ENCODE measurements at places on chromosomes 7 and 10.

- DNase-seq: peak; percentile 92
These were observed 13.1 kb downstream of the DDC start for GRCh38 chr7:50552139-50552538.

DNA sequence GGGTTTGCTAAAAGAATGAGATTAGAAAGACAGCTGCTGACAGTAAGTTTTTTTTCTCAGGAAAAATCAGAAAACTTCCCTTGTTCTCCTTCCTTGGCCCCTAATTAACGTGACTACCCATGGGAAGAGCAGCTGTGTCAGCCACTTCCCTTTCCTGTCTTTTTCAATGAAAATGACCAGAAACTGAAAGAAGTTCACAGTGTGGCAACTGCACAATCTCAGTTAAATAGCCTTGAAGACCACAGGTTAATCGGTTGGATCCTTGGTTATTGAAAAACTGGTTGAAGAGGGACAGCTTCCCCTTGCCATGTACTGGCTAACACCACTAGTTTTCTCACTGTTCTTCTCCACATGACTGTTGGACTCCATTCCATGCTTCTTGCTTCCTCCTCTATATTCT lies 148.8 kb upstream of the AGR3 start:
- DNase-seq: no peak

DNA sequence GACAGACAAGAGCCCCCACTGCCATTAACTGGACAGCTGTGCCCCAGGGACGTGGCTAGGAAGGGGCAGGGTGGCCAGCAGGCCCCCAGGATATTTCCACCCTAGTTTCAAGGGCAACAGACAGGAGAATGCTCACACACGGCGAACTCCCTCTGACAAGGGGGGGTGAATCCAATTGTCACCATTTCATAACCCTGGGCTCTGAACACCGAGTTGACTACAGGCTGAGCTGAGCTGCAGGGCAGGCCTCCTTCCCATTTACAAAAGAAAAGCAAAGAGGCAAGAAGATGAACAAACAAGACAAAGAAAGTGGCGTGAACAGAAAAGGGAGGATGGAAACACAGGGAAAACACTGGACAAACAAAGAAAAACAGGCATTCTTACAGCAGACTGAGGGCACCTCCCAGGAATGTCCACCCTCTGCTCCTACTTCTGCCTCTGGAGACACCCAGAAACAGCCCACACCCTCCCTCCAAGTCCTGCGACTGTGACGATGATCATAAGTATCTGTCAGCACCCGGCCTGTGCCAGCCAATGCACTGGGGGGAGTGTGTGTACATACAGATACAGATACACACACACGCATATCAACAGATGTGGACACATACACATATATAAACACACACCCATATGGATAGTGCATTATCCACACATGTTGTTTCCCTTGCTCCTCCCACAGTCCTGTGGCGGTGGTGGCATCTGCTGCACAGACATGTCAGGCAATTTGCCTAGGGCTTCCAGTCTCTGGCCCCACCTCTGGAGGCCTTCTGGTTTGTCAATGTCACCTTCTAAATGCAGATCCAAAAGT lies 66.2 kb downstream of the FAM53B start:
- no peak for DNase-seq

- no peak for DNase-seq
These were observed 132.1 kb upstream of the CDK6 start for GRCh38 chr7:92968502-92968901.

- DNase-seq: no peak
These were observed 564.1 kb upstream of the KCND2 start for GRCh38 chr7:119708891-119709290.

DNA sequence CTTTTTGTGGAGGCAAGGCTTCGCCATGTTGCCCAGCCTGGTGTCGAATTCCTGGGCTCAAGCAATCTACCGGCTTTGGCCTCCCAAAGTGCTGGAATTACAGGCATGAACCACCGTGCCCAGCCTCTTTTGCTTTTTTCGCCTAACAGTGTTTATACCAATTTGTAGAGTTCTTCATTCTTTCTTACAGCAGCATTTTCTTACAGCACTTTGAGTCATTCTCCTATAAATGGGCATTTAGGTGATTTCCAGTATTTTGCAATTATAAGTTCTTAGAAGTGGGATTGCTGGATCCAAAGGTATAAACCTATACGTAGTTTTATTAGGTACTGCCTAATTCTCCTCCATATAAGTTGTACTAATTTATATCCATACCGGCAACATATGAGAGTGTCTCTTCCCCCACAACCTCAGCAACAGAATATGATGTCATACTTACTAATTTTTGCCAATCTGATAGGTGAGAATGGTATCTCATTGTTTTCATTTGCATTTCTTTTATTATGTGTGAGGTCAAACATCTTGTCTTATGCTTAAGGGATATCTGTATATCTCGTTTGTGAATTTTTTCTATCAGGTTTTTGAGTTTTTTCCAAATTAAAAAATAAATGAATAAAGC lies 39.1 kb downstream of the SUFU start:
- no peak for DNase-seq
